ENCODE measurements at places on chromosomes 5 and 9.

- DNase-seq, result no peak
- H3K27ac ChIP-seq, result peak overlapping the region; percentile 56
- no peaks in the 10 kb centered on the region for H3K27me3 ChIP-seq
- H3K4me1 ChIP-seq, result peaks cover 65% of the 10 kb centered on the region
- no peak overlapping the region for H3K4me3 ChIP-seq
Measured at GRCh38 chr5:172002310-172002709, 4.1 kb downstream of the FBXW11 start.

- H3K4me1 ChIP-seq, result no peaks in the 10 kb centered on the region
- no peak overlapping the region for H3K4me3 ChIP-seq
- no peak overlapping the region for H3K27ac ChIP-seq
Measured at GRCh38 chr9:126296687-126297086, 29.9 kb upstream of the MVB12B start.

DNA sequence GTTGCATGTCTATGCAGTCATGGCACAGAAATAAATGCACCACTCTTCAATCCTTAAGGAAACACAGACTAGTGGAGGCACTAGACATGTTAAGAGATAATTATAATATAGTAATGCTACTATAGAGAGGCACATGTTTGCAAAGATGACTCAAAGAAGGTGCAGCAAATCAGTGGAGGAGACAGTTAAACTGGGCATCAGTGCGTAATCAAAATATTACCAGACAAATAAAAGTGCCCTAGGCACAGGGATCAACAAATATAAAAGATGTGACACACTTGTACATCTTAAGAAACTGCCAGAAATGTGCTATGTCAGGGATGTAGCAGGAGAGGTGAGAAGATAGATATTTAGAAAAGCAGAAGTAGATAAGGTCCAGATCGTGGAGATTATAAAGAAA lies 642.1 kb downstream of the SLCO4C1 start:
- H3K27ac ChIP-seq, result no peak overlapping the region
- H3K36me3 ChIP-seq, result no peaks in the 10 kb centered on the region
- no peak for DNase-seq

DNA sequence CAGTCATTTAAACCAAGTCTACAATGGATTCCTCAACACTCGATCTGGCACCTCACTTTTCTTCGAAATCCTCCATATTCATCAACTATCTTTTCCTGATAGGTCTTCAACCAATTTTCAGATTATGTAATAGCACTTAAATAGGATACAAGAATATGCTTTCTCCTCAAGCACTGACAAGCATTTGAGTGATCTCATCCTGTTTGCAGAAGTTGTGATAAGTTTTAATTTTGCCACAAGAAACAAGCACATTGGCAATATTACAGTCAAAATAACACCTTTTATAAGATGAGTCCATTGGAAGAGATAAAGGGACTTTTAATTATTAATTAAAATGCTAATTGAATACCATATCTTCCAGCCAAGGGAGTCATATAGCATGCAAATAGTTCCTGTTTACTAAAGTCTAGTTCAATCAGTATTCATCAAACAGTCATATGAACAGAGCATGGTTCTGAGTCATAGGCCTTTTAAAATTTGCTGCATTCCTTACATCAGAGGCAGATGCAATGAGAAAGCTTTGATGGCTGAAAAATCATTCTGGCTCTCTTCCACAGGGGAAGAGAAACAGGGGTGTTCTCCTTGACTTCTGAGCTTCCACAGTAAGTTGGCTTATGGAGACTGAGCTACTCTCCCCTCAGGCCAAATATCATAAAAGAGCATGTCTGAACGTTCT lies 32.7 kb upstream of the ZCCHC9 start:
- H3K27ac ChIP-seq, result no peak overlapping the region
- peaks cover 6% of the 10 kb centered on the region for H3K36me3 ChIP-seq
- no peak overlapping the region for H3K4me3 ChIP-seq
- no peaks in the 10 kb centered on the region for H3K27me3 ChIP-seq
- H3K4me1 ChIP-seq, result no peaks in the 10 kb centered on the region
- no peak for DNase-seq

DNA sequence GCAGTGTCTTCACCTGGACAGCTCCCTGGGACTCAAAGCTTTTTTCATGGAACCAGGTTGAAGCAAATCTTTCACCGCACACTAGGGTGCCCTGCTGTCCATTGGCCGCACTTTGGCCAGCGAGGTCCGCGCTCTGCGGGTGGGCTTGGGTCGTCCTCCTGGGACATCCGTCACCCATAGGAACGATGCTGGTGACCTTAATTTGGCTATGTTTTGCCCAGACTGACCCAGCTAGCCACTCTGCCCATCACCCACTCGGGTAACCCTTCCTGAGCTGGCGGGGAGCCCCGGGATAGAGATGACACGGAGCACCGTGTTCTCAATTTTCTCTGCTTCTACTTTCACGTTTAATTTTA lies 25.9 kb downstream of the ZDHHC11B start:
- DNase-seq, result no peak
- H3K27ac ChIP-seq, result no peak overlapping the region
- H3K4me1 ChIP-seq, result no peaks in the 10 kb centered on the region
- no peaks in the 10 kb centered on the region for H3K27me3 ChIP-seq
- no peaks in the 10 kb centered on the region for H3K36me3 ChIP-seq
- no peak overlapping the region for H3K4me3 ChIP-seq

DNA sequence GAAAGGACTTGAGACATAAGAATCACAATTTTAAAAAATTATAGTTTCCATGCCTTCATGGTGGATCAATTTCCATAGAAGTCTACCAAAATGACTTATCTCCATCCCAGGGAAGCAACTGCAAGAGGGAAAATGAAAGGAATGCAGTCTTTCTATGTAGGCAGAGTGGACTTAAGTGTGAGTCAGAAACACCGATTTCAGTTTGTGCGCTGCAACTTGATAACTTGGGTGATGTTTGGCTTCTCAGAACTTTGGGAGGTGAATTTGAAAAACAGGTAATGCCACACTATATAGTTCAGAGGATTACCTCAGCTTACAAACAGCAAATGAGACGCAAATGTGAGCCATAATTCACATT lies 708 bp upstream of the CSNK1G3 start:
- peak overlapping the region; percentile 90 for H3K27ac ChIP-seq
- H3K36me3 ChIP-seq, result no peaks in the 10 kb centered on the region
- peak overlapping the region; percentile 91 for H3K4me3 ChIP-seq
- H3K4me1 ChIP-seq, result peaks cover 28% of the 10 kb centered on the region
- no peak for DNase-seq

- H3K4me3 ChIP-seq, result no peak overlapping the region
- H3K4me1 ChIP-seq, result no peaks in the 10 kb centered on the region
- no peaks in the 10 kb centered on the region for H3K27me3 ChIP-seq
- no peak overlapping the region for H3K27ac ChIP-seq
- DNase-seq, result no peak
Measured at GRCh38 chr9:128169492-128169891, 9.4 kb downstream of the BBLN start.

- H3K4me3 ChIP-seq, result no peak overlapping the region
- DNase-seq, result no peak
- H3K36me3 ChIP-seq, result no peaks in the 10 kb centered on the region
- H3K27ac ChIP-seq, result no peak overlapping the region
- no peaks in the 10 kb centered on the region for H3K4me1 ChIP-seq
- no peaks in the 10 kb centered on the region for H3K27me3 ChIP-seq
Measured at GRCh38 chr9:97735070-97735600, 38.0 kb upstream of the XPA start.

DNA sequence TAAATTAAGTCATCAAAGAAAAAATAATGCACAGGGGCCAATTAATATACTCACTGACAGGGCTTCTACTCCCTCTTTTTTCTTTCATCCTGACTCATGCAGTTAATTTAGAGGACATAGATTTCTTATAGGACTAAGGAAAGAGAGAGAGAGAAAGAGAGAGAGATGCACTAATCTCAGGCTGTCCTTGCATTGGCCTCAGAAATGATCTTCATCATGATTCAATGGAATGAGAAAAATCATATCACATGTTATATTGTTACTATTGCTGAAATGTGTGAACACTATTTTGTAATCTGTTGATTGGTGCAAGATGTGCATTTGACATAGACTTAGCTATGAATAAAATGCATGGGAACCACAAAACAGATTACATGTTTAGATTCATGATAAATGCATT lies 608.3 kb upstream of the NUDT12 start:
- no peak overlapping the region for H3K27ac ChIP-seq
- DNase-seq, result no peak
- H3K4me3 ChIP-seq, result no peak overlapping the region
- no peaks in the 10 kb centered on the region for H3K4me1 ChIP-seq

DNA sequence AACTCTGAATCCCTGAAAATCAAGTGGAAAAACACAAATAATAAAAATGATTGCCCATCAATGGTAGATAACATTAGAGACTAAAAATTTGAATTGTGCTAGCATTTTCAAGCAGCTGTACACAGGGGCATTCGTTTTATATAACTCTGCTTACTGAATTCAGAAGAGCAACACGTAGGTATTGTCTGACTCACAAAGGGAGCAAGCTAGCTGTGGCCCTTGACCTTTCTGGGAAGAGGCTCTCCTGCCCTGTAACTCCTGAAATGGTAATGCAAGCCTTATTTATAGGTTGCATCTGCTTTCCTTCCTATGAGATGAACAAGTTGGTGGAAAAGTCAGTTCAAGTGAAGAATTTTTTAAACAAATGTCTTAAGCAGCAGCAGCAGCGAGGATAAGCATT lies 218.7 kb upstream of the EFNA5 start:
- no peaks in the 10 kb centered on the region for H3K27me3 ChIP-seq
- no peak overlapping the region for H3K4me3 ChIP-seq
- peaks cover 20% of the 10 kb centered on the region for H3K4me1 ChIP-seq
- no peaks in the 10 kb centered on the region for H3K36me3 ChIP-seq
- H3K27ac ChIP-seq, result no peak overlapping the region

DNA sequence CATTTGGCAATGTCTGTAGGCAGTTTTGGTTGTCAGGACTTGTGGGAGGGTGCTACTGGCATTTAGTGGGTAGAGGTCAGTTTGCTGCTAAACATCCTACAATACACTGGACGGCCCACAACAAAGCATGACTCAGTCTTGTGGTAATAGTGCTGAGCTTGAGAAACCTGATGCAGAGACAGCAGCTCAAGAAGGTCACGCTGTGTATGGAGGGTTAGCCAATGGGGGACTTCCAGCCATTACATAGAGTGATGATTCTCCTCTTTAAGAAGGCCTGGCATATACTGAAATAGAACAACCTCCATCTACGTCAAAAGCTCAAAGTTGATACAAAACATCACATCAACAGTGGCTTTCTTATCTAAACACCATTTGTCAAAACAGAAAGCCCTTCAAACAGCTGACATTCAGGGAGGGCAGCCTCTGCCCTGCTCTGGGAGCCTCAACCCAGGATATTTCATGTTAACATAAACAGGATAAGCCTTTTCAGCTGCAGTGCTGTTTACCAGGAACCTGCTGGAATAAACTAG lies 143.0 kb downstream of the GPBP1 start:
- H3K27ac ChIP-seq, result no peak overlapping the region
- no peak for DNase-seq
- no peaks in the 10 kb centered on the region for H3K36me3 ChIP-seq
- H3K27me3 ChIP-seq, result no peaks in the 10 kb centered on the region

DNA sequence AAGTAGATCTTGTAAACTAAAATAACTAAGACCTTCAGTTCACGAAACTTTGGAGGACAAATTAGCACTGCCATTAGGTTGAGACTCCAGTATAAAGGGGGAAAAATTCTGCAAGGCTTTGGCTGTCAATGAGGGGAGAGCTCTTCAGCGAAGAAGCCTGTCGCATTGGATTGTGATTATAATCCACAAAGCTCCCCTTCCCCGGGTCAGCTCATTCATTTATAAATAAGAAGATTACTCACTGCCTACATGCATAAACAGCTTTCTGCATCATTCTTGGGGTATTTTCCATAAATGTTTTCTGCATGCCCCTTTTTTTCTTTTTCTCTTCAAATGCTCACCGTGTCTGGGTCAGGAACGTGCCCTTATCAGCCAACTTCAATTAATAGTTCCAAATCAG lies 196.7 kb downstream of the EBF1 start:
- H3K27ac ChIP-seq, result no peak overlapping the region
- DNase-seq, result no peak
- H3K4me3 ChIP-seq, result no peak overlapping the region
- peaks cover 14% of the 10 kb centered on the region for H3K4me1 ChIP-seq

- H3K4me1 ChIP-seq, result peaks cover 7% of the 10 kb centered on the region
- H3K27me3 ChIP-seq, result no peaks in the 10 kb centered on the region
- H3K27ac ChIP-seq, result no peak overlapping the region
- H3K4me3 ChIP-seq, result no peak overlapping the region
- DNase-seq, result no peak
Measured at GRCh38 chr9:96084331-96084734, 208.8 kb downstream of the ERCC6L2 start.

GRCh38 chr5:142358121-142358520 lies 33.3 kb upstream of the SPRY4 start:
- H3K27me3 ChIP-seq, result no peaks in the 10 kb centered on the region
- H3K4me3 ChIP-seq, result peak overlapping the region; percentile 83
- peak overlapping the region; percentile 96 for H3K27ac ChIP-seq
- H3K4me1 ChIP-seq, result peaks cover 18% of the 10 kb centered on the region
- H3K36me3 ChIP-seq, result no peaks in the 10 kb centered on the region

GRCh38 chr5:52007230-52007858 lies 624.1 kb downstream of the ISL1 start:
- H3K4me3 ChIP-seq, result no peak overlapping the region
- no peak overlapping the region for H3K27ac ChIP-seq

- no peaks in the 10 kb centered on the region for H3K27me3 ChIP-seq
- no peak overlapping the region for H3K4me3 ChIP-seq
- H3K4me1 ChIP-seq, result no peaks in the 10 kb centered on the region
- no peaks in the 10 kb centered on the region for H3K36me3 ChIP-seq
Measured at GRCh38 chr5:76468635-76469425, 65.7 kb downstream of the IQGAP2 start.

DNA sequence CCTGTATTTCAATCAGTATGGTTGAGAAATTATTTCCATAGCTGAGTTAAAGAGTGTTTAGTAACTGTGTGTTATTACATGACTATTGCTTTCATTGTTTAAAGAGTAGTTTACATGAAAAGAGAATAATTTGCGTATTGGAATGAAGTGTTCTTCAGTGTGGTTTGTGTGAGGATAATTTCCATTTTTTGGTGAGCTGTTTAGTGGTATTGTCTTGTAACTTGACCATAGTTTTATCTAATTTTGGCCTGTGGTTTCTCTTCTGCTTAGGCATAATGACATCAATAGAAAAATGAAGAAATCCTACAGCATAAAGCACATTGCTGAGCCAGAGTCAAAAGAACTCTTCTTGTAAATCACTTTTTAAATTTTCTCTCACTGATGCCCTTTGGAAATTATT lies 151.2 kb downstream of the SNCAIP start:
- no peaks in the 10 kb centered on the region for H3K4me1 ChIP-seq
- no peak overlapping the region for H3K27ac ChIP-seq
- no peaks in the 10 kb centered on the region for H3K27me3 ChIP-seq
- H3K36me3 ChIP-seq, result no peaks in the 10 kb centered on the region

DNA sequence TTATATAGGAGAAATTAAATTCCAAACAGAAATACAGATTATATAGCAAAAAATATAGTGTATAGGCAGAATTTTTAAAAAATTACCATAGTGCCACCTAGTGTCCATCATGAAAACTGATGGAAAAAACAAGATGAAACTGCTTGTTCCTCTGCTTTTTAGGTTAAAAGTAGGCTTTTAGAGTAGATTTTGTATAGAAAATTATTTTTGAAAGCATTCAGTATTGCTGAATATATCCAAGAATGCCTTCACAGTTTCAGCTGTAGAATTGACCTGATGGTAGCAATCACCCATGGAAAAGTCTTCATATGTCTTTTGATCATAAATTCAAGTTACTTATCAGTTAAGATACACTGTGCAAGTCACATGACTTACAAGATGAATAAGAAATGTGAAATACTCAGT lies 19.7 kb downstream of the RIOK2 start:
- no peak for DNase-seq
- H3K4me3 ChIP-seq, result no peak overlapping the region
- no peaks in the 10 kb centered on the region for H3K27me3 ChIP-seq
- H3K27ac ChIP-seq, result no peak overlapping the region
- H3K4me1 ChIP-seq, result no peaks in the 10 kb centered on the region
- peaks cover 25% of the 10 kb centered on the region for H3K36me3 ChIP-seq
